Fibroblast of lung (primary cell): ENCODE measurements at places on chromosomes 5 and 9.

DNA sequence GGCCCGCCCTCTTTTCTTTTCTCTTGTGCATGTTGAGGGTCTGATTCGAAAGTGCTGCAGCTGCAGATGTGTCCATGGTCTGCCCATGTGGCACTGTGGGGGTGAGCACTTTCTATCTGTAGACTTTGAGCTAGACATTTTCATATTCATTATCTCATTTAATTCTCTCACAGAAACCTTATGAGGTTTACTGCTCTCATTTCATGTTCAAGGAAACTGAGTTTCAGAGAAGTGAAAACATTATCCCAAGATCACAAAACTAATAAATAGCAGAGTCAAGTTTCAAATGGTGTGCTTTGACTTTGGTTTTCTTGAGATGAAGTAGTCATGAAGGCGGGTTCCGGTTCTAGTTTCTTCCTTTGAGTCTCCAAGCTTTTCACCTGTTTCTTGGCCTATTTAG lies 536.5 kb upstream of the ZNF462 start:
- no peak for DNase-seq

GRCh38 chr5:170247363-170247762 lies 14.6 kb downstream of the C5orf58 start:
- DNase-seq: no peak

- peak; percentile 94 for DNase-seq
Measured at GRCh38 chr5:53490747-53491146, 10.3 kb downstream of the FST start.

DNA sequence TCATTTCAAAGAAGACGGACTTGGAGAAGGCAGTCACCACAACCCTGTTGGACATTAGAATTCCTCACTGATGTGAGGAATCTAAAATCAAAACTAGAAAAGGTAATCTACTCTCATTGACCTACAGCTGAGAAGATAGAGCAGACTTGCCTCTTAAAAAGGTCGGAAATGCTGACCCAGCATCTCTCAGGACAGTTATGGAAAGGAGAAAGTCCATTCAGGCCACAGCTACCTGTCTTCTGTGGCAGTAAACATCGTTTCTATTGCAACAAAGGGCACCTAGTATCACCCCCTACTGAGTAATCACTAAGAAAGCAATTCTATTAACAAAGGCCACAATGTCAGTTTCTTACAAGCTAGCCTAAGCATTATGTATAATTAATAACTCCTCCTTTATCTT lies 601.7 kb downstream of the PRELID2 start:
- DNase-seq: no peak

DNA sequence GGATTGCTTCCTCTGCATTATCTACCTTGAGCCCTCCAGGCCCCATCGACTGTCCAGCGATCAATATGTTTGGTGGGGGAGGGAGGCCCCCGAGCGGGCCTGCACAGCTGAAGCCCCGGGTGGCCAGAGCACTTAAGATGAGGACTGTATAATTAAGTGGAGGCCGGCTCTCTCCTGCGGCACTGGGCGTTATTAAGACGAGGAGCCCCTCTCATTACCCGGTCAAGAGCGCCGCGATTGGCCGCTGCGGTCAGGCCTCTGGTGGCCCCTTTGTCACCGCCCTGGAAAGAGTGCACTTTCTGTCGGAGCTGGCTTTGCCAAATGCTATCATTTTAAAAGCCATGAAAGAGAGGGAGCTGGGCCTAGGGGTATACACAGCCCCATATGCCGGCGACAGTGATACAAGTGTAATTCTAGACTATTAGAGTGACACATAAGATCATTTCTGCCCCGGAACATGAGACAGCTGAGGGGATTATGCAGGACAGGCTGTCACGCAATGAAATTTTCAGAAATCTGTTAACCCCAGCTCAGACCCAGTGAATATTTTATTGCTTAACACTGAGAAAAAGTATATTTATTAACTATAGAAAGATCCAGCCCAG lies 106.3 kb upstream of the IRX1 start:
- no peak for DNase-seq
